Chondrocyte (in vitro differentiated cells): ENCODE measurements at places on chromosomes 4 and X.

DNA sequence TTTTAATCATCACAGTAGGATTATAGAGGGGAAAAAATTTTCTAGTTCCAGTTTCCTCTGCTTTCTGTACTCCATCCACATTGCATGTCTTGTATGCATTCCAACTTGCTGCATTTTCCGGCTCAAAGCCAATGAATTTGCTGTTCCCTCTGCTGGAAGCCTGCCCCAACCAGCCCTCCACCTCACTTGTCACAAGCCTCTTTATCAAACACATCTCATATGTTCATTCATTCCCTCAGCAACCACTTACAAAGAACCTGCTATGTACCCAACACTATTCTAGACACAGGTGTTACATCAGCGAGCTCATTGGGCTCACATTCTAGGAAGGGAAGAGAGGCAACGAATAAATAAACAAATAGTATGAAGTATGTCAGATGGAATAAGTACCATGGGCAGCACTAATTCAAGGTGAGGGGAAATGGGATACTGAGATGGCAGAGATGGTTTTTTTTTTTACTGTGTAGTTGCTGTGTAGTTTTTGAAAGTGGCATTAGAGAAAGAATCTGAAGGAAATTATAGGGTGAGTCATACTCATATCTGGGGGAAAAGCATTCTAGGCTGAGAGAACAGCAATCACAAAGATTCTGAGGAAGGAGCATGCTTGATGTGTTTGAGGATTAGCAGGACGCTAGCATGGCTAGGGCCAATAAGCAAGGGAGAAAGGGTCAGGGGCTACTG lies 332.5 kb downstream of the PDGFC start:
- H3K4me3 ChIP-seq, result no peak overlapping the region
- H3K36me3 ChIP-seq, result no peaks in the 10 kb centered on the region
- no peaks in the 10 kb centered on the region for H3K27me3 ChIP-seq
- no peak for DNase-seq
- peak overlapping the region; percentile 88 for H3K27ac ChIP-seq

- H3K4me3 ChIP-seq, result no peak overlapping the region
- H3K4me1 ChIP-seq, result no peaks in the 10 kb centered on the region
- no peaks in the 10 kb centered on the region for H3K36me3 ChIP-seq
- H3K27me3 ChIP-seq, result no peaks in the 10 kb centered on the region
- no peak for DNase-seq
Measured at GRCh38 chrX:123835661-123836371, 24.0 kb upstream of the XIAP start.

DNA sequence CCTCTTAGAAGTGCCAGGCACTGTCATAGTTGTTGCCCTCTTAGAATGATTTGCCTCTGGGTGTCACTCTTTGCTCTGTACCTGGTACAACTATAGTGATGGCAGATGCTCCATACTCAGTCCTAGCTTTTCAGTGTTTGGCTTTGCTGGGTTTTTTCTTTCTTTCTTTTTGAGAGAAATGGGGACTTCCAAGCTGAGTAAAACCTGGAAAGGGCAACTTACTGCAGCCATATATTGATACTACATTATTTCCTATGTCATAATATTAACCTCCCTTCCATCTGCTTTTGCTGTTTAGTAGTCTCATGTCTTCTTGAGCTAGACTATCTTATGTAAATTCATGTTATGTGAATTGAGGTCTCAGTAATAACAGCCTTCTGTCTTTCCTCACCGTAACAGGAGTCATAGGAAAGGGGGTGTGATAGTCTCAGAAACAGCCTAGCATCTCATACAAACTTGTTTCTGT lies 49.0 kb downstream of the NIPAL1 start:
- peaks cover 24% of the 10 kb centered on the region for H3K27me3 ChIP-seq
- peaks cover 3% of the 10 kb centered on the region for H3K36me3 ChIP-seq
- H3K4me3 ChIP-seq, result no peak overlapping the region
- H3K27ac ChIP-seq, result no peak overlapping the region

DNA sequence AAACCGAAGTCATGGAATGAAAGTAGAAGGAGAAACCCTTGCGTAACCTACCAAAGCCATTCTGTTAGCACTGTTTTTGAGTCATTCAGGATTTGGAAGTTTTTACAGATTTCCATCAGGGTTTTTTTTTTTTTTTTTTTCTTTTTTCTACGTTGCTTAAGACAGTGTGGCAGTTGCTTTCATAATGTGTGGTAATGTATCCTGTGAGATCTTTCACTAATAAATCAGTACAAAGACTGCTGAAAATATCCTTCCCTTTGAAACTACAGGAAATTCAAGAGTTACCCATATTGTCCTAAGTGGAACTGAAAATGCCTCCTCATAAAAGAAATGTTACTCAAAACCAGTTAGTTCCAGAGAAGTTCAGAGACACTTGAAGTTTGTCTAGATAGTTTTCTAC lies 137.8 kb downstream of the RAPGEF2 start:
- H3K4me3 ChIP-seq, result no peak overlapping the region
- DNase-seq, result no peak
- H3K36me3 ChIP-seq, result peaks cover 10% of the 10 kb centered on the region
- peaks cover 21% of the 10 kb centered on the region for H3K4me1 ChIP-seq
- no peaks in the 10 kb centered on the region for H3K27me3 ChIP-seq

DNA sequence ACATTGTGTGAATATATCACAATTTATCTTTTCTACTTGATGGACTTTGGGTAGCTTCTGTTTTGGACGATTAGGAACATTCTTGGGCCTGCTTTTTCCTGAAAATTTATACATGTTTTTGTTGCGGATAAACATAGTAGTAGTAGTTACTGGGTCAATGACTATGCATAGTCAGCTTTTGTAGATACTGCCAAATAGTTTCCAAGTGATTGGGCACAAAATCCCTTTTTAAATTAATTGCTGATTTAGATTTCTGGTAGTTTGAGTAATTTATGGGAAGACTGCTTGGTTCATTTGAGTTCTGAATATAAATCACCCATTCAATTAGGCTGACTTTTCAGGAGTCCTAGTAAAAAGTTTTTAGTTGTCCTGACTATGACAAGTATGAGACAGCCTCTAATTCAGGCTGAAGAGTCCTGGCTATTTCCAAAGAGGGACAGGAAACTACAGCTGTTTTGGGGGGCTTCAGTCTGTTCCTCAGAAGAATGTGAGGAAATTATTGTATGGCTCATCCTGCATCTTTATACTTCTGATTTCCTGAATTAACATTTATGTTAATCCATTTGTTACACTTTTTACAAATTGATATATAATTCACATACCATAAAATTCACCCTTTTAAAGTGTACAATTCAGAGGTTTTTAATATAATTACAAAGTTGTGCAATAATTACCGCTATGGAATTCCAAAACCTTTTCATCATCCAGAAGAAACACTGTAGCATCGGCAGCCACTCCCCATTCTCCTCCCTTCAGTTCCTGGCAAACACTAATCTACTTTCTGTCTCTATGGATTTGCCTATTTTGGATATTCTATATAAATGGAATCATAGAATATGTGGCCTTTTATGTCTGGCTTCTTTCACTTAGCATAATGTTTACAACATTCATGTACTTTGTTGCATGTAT lies 14.2 kb downstream of the LRP2BP start:
- no peak overlapping the region for H3K27ac ChIP-seq
- no peak overlapping the region for H3K4me3 ChIP-seq
- H3K27me3 ChIP-seq, result no peaks in the 10 kb centered on the region
- peaks cover 29% of the 10 kb centered on the region for H3K4me1 ChIP-seq
- no peak for DNase-seq

DNA sequence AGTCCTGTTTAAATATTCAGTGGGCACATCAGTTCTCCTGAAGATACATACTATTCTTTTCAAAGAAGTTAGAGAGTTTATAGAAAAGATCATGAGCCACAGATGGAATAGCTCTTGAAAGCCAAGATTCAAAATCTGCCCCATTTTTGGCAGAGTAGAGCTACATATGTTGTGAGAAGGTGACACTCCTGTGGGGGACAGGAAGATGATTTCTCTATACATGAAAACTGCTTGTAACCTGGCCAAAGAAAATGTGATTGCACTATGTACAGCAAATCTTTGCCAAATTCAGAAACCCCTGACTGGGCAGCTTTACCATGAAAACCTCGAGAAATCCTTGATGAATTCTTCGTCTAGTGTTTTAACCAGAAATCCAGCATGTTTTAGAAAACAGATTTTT lies 44.9 kb downstream of the GPM6A start:
- H3K36me3 ChIP-seq, result no peaks in the 10 kb centered on the region
- no peak for DNase-seq
- H3K27ac ChIP-seq, result no peak overlapping the region
- no peak overlapping the region for H3K4me3 ChIP-seq

DNA sequence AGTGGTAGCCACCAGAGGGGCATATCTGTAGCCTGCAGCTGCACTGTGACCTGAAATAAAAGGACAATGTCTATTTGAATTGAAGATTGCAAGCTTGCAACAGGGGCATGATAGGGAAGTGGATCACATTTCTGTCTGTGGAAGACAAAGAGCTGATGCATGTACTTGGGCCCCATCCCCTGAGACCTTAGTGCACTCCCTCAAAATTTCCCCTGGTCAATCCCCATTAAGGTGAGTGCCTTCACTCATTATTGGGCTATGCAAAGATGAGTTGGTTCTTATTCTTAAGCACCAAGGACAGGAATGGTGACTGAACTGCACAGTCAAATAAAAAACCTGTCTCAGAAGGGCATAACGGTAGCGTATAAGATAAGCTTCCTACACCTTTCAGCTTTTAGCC lies 273.1 kb upstream of the ARSJ start:
- H3K4me3 ChIP-seq, result no peak overlapping the region
- no peak overlapping the region for H3K27ac ChIP-seq
- H3K4me1 ChIP-seq, result peaks cover 18% of the 10 kb centered on the region
- peaks cover 12% of the 10 kb centered on the region for H3K36me3 ChIP-seq

DNA sequence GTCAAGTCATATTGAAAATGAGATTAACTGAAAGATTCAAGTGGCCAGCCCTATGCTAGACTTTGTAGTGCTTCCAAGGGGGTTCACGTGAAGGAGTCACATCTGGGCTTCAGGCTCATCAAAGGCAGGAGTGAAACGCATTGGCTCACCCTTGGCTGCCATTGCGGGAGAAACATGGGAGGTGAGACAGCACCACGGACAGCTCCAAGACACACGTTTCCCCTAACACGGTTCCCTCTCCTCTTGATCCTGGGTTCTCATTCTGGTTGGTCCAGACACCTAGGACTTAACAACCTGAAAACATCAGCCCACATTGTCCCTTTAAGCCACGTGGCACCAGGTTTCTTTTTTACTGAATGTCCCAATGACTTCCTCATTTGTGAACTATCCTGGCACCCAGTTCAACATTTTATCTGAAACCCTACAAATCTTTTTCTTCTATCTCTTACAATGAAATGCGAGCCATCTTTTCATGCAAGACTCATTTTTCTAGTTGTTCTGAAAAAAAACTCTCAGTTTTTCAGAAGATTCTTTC lies 279.0 kb upstream of the VCX3A start:
- H3K36me3 ChIP-seq, result no peaks in the 10 kb centered on the region
- peaks cover 4% of the 10 kb centered on the region for H3K4me1 ChIP-seq
- no peak for DNase-seq

DNA sequence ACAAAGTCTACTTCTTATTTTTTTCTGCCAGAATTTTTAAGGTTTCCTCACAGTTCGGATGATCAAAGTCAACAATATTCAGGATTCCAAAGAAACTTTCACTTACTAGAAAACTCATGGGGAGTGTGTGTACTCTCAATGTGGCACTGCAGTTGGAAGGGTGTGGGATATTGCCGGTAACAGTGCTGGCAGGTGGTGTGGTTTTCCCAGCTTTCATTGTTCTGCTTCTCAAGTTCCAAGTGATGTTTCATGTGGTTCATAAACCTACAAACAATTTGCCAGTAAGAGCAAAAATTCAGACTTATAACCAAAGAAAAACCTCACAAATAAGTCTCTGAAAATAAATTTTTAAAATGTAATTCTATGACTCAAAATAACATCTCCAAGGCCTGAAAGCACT lies 39.8 kb downstream of the ZNF280C start:
- H3K4me1 ChIP-seq, result no peaks in the 10 kb centered on the region
- no peak overlapping the region for H3K4me3 ChIP-seq
- DNase-seq, result no peak
- H3K27me3 ChIP-seq, result no peaks in the 10 kb centered on the region

DNA sequence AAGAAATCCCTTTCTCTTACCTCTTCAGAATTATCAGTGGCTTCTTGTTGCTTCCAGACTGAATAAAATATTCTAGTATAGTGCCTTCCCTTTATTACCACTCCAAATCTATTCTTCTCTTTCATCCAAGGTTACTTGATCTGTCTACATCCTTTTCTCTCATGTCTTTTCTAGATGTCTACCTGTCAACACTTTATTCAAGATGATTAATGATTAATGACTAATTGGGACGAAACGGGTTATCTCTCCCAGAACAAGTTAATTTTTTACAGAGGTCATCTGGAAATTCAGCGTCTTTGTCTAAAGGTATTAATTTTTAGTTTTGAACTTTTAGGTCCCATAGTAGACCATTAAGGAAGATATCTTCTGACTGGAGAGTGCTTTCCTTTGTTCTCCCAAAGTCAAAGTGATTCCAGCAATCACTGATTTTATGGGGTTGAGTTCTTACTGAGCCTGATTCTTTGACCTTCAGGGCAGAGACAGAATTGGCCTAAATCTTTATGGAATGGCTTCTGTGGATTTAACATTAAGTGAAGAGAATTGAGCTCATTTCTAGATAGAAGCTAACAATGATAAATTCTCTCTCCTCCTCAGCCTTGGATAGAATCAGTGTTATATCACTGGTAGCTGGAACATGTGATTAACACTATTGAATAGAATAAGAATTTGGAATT lies 335.4 kb upstream of the TEX13C start:
- no peak overlapping the region for H3K4me3 ChIP-seq
- H3K27me3 ChIP-seq, result peaks cover 4% of the 10 kb centered on the region
- H3K27ac ChIP-seq, result no peak overlapping the region
- DNase-seq, result no peak
- H3K4me1 ChIP-seq, result no peaks in the 10 kb centered on the region

DNA sequence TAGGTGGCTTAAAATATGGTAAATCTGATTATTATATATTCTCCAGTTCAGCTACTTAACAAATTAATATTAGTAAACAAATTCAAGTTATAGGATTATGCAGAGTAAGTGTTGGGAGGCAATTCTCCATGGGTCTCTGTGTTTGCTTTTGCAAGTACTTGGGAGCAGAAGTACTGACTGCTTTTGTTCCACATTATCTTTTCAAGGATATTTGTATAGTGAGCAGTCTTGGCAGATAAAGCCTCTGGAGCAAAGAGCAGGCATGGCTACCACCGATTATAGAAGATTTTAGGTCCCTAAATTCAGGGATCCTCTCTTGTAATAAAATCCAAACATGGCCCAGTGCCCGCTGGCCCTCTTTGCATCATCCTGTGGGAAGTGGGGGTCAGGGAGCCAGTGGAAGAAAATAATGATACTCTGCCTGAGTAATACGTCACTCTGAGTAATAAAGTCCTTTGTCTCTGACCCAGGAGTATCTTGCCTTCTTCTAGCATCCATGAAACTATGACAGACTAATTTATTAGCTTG lies 23.2 kb downstream of the NDNF start:
- peaks cover 12% of the 10 kb centered on the region for H3K27me3 ChIP-seq
- H3K4me3 ChIP-seq, result no peak overlapping the region
- no peaks in the 10 kb centered on the region for H3K36me3 ChIP-seq
- no peaks in the 10 kb centered on the region for H3K4me1 ChIP-seq
- no peak for DNase-seq

DNA sequence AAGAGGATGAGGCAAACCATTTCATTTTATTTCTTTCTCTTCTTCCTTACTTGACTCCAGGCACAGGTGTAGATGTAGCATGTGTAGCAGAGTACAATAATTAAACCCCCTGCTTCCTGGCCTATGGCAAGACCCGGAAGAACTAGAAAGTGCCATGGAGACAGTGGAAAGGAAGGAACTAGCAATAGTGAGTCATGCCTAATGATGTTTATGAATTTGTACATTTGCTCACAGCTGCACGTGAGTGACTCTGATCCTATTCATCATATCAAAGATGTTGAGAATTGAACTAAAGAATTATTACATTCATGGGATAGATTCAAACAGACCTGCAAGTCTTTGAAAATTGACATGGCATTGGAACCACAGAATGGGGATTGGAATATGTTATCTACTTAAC lies 2233.9 kb upstream of the TENM3 start:
- no peak overlapping the region for H3K27ac ChIP-seq
- no peaks in the 10 kb centered on the region for H3K4me1 ChIP-seq
- no peaks in the 10 kb centered on the region for H3K36me3 ChIP-seq
- peaks cover 13% of the 10 kb centered on the region for H3K27me3 ChIP-seq
